Neuronal stem cell (in vitro differentiated cells): ENCODE measurements at places on chromosomes 1 and 21.

- peaks cover 4% of the 10 kb centered on the region for H3K4me1 ChIP-seq
- H3K27me3 ChIP-seq, result no peaks in the 10 kb centered on the region
- DNase-seq, result no peak
- H3K36me3 ChIP-seq, result no peaks in the 10 kb centered on the region
- H3K27ac ChIP-seq, result no peak overlapping the region
- no peak overlapping the region for H3K4me3 ChIP-seq
These were observed 420.3 kb upstream of the ADGRL2 start for GRCh38 chr1:81380436-81380835.

DNA sequence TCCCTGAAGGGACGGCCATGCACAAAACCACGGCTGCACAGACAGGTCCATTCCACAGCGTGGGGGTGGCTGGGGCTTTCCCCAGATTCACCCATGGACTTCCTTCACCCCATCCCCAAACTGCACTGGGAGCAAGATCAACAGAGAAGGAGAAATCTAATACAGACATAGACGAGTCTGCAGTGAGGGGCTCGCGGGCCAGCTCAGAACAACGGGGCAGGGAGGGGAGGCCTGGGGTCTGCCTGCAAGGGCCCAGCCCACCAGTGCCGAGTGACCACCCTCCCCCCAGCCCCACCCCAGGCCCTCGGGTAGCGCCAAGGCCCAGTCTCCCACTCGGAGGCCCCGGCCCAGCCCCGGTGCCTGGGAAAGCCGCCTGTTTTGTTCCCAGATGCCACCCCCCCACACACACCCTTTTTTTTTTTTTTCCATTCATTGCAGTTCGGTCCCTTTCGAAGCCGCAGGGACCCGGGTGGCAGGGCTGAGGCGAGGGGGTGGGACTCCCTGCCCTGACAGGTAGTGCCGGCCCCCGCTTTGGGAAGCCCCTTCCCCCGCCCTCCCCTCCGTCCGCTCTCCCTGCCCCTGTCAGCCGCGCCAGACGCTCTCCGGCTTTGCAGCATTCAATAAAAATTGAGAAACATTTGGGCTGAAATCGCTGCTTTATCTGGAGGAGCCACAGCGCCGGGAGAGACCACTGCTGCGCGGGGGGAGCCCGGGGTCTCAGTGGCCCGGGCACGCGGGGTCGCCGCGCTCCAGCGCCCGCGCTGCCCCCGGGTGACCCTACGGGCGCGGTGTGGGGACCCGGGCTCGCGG is 543 bp upstream of the EPHB2 start:
- DNase-seq, result peak; percentile 73
- peaks cover 12% of the 10 kb centered on the region for H3K4me1 ChIP-seq
- peak overlapping the region; percentile 63 for H3K27ac ChIP-seq
- H3K4me3 ChIP-seq, result peak overlapping the region; percentile 86
- peaks cover 4% of the 10 kb centered on the region for H3K36me3 ChIP-seq

- H3K36me3 ChIP-seq, result no peaks in the 10 kb centered on the region
- DNase-seq, result no peak
- no peak overlapping the region for H3K4me3 ChIP-seq
- H3K27ac ChIP-seq, result no peak overlapping the region
- no peaks in the 10 kb centered on the region for H3K27me3 ChIP-seq
- H3K4me1 ChIP-seq, result no peaks in the 10 kb centered on the region
These were observed 34.6 kb upstream of the DNAH14 start for GRCh38 chr1:224894915-224895314.

DNA sequence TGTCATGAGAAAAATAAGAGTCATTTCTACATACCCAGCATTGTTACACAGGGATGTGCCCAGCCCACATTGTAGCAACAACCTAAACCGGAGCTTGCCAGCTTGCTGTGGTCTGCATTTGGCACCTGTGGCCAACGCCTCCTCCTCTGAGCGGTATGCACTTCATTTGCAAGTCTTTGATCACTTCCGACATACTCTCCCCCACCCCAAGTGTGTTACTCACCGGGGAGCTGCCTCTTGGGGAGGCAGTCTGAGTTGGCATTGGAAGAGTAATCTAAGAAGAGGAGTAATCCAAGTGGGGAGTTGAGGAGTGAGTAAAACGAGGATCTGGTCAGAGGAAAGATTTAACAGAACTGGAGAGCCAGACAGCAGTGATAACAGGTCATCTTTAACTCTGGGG is 3.8 kb downstream of the BCL9 start:
- H3K4me3 ChIP-seq, result no peak overlapping the region
- peaks cover 14% of the 10 kb centered on the region for H3K36me3 ChIP-seq
- no peak overlapping the region for H3K27ac ChIP-seq
- peaks cover 9% of the 10 kb centered on the region for H3K4me1 ChIP-seq
- no peak for DNase-seq

DNA sequence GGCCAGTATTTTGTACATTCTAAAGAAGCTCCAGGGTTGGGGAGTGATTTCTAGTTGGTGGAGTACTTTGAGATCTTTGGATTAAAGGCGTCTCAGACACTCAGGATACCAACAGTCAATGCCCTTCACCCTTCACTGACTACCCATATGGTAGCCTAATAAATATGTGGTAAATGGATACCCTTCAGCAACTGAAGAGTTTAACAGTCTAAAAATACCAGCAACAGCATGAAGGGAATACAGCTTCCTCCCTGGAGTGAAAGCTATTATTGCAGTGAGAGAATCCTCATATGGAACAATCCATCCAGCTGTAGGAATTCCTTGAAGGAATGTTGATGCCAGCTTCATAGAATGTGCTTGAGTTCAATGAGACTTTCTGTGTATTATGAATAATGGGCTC is 26.8 kb downstream of the DNAJC11 start:
- peaks cover 83% of the 10 kb centered on the region for H3K36me3 ChIP-seq
- no peak overlapping the region for H3K4me3 ChIP-seq
- H3K4me1 ChIP-seq, result no peaks in the 10 kb centered on the region
- no peak overlapping the region for H3K27ac ChIP-seq

DNA sequence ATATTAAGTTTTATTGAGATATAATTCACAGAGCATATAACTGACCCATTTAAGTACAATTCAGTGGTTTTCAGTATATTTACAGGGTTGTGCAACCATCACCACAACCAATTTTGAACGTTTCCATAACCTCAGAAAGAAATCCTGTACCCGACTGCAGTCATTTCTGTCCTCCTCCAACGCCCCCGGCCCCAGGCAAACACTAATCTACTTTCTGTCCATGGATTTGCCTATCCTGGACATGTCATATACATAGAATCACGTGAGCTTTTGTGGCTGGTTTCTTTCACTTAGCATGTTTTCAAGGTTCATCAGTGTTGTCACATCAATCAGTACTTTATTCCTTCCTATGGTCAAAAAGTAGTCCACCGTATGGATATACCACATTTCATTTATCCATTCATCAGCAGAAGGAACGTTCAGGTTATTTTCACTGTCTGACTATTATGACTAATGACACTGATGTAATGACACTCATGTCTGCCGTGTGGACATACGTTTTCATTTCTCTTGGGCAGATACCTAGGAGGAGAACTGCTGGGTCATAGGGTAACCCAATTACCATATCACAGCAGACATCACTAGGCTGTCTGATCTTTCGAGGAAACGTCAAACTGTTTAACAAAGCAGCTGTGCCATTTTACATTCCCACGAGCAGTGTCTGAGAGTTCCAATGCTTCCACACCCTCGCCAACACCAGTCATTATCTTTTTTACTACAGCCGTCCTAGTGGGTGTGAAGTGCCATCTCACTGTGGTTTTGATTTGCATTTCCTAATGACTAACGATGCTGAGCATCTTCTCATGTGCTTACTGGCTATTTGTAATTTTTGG is 30.8 kb downstream of the MRPL37 start:
- peaks cover 8% of the 10 kb centered on the region for H3K4me1 ChIP-seq
- H3K36me3 ChIP-seq, result peaks cover 74% of the 10 kb centered on the region
- no peak for DNase-seq
- no peak overlapping the region for H3K27ac ChIP-seq
- H3K4me3 ChIP-seq, result no peak overlapping the region

DNA sequence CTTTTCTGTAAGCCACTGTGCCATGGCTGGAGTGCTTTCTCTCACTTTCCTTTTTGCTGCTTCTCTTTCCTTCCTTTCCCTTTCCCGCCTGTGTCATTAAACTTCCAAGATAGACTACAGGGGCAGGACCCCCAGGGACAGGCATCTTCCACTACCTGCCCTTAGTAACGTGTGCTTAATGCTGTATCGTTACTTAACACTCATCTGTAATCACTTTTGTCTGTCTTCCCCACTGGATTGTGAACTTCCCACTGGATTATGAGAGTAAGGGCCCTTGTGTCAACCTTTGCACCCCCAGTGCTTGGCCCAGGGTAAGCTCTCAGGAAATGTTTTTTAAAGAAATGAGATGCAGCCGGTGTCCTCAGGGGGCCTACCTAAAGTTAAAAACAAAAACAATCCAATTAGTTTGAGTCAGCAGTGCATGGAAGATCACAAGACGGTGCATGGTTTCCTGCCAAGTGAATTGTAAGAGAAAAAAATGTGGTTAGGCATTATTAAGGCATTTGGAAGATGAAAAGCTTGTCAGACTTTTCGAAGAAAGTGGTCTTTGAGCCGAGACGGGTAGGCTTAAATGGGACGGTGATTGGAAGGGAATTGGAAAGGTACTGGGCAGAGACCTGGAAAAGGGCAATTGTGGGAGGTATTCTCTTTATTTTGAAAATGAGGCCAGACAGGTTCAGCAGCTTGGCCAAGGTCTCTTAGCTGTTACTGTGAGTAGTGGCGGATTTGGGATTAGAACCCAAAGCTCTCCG is 958 bp downstream of the LYPLAL1 start:
- peak overlapping the region; percentile 64 for H3K4me3 ChIP-seq
- DNase-seq, result peak; percentile 27
- peak overlapping the region; percentile 85 for H3K27ac ChIP-seq
- peaks cover 26% of the 10 kb centered on the region for H3K36me3 ChIP-seq

DNA sequence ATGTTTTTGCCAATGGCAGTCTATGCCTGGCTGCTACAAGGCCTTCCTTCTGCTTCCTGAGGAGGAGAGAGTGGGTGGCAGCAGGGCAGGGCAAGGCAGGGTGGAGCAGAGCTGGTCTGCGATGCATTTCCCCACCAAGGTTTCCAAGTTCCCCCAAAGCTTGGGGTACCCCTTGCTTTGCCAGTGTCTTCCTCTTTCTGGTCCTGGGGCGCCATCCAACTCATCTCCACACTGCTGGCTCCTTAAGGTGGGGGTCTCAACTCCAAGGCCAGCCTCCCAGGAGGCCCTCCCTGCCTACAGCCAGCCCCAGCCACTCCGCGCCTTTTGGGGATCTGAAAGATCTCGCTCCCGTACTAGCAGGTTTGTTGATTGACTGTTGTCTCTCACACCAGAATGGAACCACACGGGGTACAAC is 3.9 kb upstream of the SKI start:
- peaks cover 8% of the 10 kb centered on the region for H3K27me3 ChIP-seq
- H3K27ac ChIP-seq, result no peak overlapping the region
- DNase-seq, result no peak
- H3K36me3 ChIP-seq, result peaks cover 3% of the 10 kb centered on the region

DNA sequence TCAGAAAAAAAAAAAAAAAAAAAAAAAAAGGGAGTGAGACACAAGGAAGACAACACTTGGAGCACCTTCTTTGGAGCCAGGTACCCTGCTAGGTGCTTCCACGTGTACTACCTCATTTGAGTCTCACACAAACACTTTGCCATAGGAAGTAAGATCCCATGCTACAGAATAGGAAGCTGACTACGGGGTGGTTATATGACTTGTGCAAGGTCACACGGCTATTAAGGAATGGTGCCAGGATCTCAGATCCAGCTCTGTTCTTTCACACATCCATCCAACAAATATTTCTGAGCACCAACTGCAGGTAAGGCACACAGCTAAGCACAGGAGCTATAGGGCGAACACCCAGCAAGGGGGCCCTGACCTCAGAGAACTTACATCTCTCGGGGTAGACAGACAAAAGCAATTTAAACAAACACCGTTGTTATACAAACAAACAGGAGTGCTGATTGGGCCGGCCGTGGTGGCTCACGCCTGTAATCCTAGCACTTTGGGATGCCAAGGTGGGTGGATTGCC is 22.4 kb downstream of the PTAFR start:
- H3K36me3 ChIP-seq, result no peaks in the 10 kb centered on the region
- DNase-seq, result no peak
- H3K27ac ChIP-seq, result no peak overlapping the region
- H3K4me1 ChIP-seq, result no peaks in the 10 kb centered on the region
- no peaks in the 10 kb centered on the region for H3K27me3 ChIP-seq
- H3K4me3 ChIP-seq, result no peak overlapping the region

DNA sequence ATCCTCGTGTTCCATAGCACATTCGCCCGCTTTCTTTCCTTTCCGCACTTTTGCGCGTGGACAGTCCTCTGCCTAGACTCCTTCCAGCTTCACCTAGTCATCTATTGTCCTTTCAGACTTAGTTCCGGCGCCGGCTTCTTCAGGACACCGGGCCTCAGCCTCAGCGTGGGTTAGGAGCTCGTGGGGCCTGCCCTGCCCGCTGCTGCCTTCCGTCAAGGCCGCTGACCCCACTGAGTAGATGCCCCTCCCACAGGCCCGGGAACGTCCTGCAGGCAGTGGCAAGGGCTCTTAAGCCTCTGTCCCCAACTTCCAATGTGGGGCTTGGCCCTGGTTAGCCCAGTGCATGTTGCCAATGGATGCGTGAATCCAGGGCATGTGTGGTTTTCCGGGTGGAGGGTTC is 11.4 kb downstream of the DMRTB1 start:
- no peaks in the 10 kb centered on the region for H3K36me3 ChIP-seq
- no peaks in the 10 kb centered on the region for H3K27me3 ChIP-seq
- H3K4me3 ChIP-seq, result peak overlapping the region; percentile 27
- H3K27ac ChIP-seq, result no peak overlapping the region

- no peaks in the 10 kb centered on the region for H3K4me1 ChIP-seq
- no peaks in the 10 kb centered on the region for H3K36me3 ChIP-seq
- no peak overlapping the region for H3K27ac ChIP-seq
These were observed 510.5 kb downstream of the PLPP3 start for GRCh38 chr1:56068908-56069307.

GRCh38 chr1:13646521-13646920 is 53.5 kb upstream of the PRDM2 start:
- no peaks in the 10 kb centered on the region for H3K27me3 ChIP-seq
- no peak overlapping the region for H3K27ac ChIP-seq
- H3K4me1 ChIP-seq, result no peaks in the 10 kb centered on the region
- no peak overlapping the region for H3K4me3 ChIP-seq
- DNase-seq, result no peak
- H3K36me3 ChIP-seq, result no peaks in the 10 kb centered on the region

GRCh38 chr1:42753070-42753469 is 13.0 kb upstream of the CLDN19 start:
- H3K4me3 ChIP-seq, result no peak overlapping the region
- H3K27me3 ChIP-seq, result no peaks in the 10 kb centered on the region
- no peaks in the 10 kb centered on the region for H3K4me1 ChIP-seq
- H3K27ac ChIP-seq, result no peak overlapping the region

- H3K27me3 ChIP-seq, result no peaks in the 10 kb centered on the region
- DNase-seq, result no peak
- no peaks in the 10 kb centered on the region for H3K4me1 ChIP-seq
- H3K36me3 ChIP-seq, result no peaks in the 10 kb centered on the region
- no peak overlapping the region for H3K4me3 ChIP-seq
These were observed 462.3 kb downstream of the PTPRC start for GRCh38 chr1:199101139-199101538.

DNA sequence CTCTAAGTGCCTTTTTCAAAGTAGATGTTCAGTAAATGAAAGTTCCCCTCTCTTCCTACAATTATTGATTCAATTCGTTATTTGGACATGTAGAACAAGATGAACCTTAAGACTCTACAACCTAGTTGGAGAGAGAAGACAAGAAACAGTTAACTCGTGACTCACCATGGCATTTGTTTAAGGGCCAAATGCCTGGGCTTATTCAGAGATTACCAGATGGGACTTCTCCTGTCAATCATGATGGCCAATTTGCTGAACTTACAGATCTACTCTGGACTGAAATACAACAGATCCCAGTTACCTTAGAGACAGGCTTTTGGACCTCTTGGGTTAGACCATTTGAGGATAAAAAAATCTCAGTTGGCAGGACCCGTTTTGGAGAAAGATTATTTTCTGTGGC is 93.5 kb downstream of the C1orf94 start:
- no peak for DNase-seq
- no peak overlapping the region for H3K4me3 ChIP-seq
- no peak overlapping the region for H3K27ac ChIP-seq
- no peaks in the 10 kb centered on the region for H3K36me3 ChIP-seq
- no peaks in the 10 kb centered on the region for H3K4me1 ChIP-seq
